ENCODE measurements at places on chromosomes 6 and 20.

- no peak for DNase-seq
These were observed 22.7 kb downstream of the CFAP206 start for GRCh38 chr6:87430499-87430898.

DNA sequence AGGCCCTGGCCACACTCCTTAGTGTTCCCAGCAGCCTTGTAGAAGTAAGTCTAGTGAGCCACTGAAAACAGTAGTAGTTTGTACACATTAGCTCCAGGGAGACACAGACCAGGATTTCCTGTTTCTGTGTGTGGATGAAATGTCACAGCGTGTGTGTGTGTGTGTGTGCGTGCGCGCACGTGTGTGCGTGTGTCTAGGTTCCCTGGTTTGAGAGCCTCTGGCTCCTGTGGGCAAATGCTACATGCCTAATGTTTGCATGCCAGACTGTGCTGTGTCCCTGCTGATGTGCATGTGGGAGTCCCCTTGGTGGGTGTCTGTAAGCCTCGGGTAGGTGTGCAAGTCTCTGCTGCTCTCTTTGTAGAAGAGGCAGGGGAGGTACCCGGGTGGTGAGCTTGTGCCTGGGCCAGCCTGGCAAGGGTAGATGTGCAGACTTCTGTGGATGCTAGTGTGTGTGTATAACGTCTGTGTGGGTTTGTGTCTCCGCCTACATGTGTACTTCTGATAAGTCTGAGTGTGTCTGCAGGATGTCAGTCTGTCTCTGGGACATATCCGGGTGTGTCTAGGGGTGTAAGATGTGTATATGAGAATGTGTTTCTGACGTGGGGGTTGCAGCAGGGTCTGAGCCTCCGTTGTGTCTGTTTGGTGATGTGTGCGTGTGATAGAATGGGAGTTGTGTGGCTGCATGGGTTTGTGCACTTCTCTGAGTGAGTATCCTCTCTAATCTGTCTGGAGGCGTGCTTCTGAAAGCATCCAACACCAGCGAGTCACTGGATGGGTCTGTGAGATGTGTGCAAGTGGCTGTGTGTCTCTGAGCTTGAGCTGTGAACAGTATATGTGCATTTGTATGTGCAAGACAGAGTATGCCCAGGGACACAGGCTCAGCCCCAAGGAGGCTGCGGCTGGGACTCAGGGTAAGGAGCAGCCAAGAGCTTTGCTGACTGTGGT lies 19.0 kb upstream of the TLDC2 start:
- no peak for DNase-seq

GRCh38 chr6:6469074-6469473 lies 119.4 kb upstream of the LY86 start:
- no peak for DNase-seq

GRCh38 chr20:9635750-9636149 lies 121.4 kb downstream of the LAMP5 start:
- DNase-seq = no peak

- DNase-seq = no peak
These were observed 181.6 kb upstream of the RGS17 start for GRCh38 chr6:153312634-153313033.

GRCh38 chr20:17810062-17810631 lies 110.4 kb downstream of the BANF2 start:
- DNase-seq = no peak

DNA sequence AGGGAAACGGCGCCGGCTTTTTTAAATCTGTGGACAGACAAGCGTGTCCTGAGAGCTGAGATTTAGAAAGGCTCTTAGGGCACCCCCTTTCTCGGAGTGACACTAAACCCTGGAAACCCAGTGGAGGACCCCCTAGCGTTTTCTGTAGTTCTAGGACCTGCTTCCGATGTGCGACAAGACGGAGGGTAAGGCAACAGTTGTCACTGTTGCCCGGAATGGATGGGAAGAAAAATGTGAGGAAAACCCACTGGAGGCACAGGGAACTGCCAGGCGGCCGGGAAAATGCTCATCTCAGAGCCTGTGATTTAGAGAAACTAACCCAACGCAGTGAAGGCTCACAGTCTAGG lies 551 bp upstream of the ATP5F1E start:
- no peak for DNase-seq

DNA sequence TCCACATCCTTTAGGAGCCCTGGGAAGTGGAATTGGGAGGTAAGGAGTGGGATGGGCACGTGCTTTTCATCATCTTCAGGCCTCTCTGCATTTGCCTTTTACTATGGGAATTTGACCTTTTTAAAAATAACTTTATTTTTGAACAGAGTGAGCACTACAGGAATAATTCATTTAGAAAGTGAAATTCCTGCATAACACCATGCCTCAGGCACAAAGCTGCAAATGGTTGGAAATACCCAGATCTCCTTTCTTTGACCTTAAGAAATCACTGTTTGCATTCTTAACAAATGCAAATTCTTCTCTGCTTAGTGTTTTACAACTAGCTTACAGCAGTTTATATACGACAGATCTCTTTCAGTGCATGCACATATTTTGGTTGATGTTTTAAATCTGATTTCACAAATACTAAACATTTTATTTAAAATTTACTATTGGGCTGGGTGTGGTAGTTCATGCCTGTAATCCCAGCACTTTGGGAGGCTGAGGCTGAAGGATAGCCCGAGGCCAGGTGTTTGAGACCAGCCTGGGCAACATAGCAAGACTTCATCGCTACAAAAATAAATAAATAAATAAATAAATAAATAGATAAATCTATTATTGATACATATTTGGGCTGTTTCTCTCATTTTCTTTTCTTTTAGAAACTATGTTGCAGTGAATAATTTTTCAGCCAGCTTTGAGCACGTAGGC lies 24.5 kb downstream of the CST8 start:
- no peak for DNase-seq

DNA sequence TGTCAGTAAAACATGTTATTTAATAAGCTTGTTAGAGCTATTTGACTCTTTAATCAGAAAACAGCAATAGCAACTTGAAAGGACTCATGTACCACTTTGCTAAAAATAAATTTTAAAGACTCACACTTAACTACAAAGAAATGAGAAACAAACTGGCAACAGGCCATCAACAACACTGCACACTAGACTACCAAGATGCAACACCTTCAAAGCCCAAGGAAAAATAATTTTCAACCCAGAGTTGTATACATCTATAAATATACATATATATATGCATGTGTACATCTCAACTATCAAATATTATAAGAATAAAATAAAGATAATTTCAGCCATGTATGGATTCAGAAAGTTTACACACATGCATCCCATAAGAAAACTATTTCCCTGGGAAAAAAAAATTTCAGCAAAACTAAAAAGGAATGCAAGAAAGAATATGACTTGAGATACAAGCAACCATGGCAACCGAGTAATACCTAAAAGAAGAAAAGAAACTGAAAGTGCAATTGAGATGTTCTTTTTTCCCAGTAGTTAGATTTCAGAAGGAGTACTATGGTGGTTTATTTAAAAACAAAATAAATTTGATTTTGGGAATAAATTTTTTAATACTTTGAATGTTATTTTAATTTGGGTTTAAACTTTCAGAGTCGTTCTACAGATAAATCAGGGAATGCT lies 303.8 kb downstream of the UBE3D start:
- no peak for DNase-seq

DNA sequence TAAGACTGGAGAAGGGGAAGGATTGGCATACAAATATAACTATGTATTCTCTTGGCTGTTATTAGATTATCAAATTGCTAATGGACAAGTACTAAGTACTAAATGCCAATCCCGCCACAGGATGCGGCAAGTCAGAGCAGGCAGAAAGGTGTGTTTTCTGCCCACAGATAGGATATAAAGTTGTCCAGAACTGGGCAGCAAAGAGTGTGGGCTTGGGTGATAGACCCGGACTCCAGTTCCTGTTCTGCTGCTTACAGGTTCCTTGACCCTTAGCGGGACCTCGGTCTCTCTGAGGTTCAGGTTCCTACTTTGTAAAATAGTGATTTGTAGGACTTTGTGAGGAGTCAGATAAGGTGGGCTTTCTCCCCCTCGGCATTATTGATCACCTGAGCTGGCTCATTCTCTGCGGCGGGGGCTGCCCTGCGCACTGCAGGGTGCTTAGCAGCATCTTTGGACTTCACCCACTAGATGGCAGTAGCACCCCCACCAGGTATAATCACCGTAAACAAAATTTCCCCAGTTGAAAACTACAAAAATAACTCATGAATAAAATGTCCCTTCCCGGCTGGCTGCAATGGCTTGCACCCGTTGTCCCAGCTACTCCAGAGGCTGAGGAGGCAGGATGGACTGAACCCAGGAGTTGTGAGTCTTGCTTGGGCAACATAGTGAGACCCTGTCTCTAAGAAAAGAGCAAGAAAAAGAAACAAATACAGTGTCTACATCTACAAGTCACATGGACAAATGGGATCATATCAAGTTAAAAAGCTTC lies 193.1 kb downstream of the DOK5 start:
- peak; percentile 60 for DNase-seq

DNA sequence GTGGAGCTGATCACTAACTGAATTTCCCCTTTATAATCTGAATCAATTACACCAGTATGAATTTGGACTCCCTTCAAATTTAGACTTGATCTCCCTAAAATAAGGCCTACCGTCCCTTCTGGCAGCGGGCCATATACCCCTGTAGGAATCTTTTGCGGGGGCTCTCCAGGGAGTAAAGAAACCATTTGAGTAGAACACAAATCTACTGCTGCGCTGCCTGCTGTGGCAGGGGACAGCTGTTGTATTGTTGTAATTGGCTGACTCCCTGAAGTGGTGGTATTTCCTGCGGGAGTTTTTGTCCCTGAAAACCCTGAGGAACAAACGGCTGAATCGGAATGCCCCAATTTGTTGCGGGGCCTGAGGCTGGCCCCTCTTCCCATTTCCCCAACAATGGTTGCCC lies 16.0 kb upstream of the PTCRA start:
- DNase-seq = no peak

GRCh38 chr6:44138717-44139350 lies 11.5 kb downstream of the TMEM63B start:
- DNase-seq = no peak

GRCh38 chr20:15596220-15596890 lies 976.9 kb downstream of the KIF16B start:
- DNase-seq = no peak

DNA sequence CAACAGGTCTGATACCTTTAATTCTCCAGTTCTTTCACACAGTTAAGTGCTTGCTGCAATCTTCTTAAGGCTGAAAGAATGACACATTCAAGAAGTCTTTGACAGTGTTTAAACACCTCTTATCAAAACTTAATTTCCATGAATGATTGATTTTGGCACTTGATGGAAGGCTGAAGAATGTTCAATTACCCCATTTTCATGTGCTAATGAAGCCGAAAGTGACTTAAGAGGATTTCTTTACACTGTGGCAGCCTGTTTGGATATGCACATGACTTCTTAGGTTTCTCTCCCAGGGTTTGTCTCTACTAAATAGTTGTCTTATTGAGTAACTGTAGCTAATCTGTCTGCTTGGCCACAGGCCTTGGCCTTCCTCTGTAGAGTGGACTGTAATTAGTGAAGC lies 81.1 kb upstream of the PRDM1 start:
- no peak for DNase-seq

- DNase-seq = no peak
These were observed 6.3 kb upstream of the PPP1R16B start for GRCh38 chr20:38799203-38799602.

DNA sequence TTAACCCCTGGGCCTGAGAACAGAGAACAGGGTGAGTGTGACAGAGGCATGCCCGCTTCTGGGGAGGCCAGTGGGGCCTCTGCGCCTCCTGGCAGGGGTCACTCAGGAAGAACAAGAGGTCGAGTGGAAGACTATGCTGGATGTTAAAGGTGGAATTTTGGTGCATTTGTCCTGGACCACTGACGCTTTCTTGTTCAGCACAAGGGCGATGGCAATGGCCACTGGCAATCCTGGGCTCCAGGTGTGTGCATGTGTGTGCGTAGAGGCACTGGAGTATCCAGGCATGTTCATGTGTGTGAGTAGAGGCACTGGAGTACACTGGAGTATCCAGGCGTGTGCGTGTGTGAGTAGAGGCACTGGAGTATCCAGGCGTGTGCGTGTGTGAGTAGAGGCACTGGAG lies 23.5 kb upstream of the NPBWR2 start:
- no peak for DNase-seq

GRCh38 chr6:106156863-106157262 lies 70.7 kb downstream of the PRDM1 start:
- DNase-seq = no peak

- no peak for DNase-seq
These were observed 109.4 kb downstream of the TBXT start for GRCh38 chr6:166058064-166058739.

GRCh38 chr6:24925661-24926060 lies 10.1 kb downstream of the RIPOR2 start:
- no peak for DNase-seq

- no peak for DNase-seq
These were observed 20.5 kb upstream of the LTV1 start for GRCh38 chr6:143822584-143823024.

DNA sequence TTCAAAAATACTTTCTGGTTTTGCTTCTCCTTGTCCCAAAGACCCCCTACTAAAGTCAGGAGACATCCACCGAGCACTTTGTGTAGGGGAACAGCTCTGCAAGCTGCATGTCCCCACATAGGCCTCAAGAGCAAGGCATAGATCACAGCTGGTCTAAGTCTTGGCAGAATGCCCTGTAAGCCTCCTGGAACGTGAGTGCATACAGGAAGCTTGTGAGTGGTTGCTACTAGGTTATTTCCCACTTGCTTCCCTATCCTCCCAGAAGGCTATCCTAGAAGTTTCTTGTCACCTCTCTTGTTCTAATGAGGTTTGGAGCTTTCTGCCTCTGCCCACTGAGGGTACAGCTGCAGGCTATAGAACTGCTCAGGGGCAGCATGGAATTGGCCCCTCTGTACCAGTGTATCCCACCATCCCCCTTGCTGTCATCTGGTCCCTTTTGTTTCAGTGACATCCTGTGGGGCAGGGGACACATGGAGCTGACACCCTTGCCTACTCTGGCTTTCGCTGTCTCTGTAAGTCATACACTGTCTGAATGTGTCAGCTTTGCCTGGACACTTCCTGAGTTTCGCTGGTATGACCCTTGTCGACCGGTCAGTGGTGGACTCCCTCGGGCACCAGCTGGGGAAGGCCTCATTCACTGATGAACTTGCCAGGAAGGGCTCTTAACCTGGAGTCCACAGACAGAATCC lies 35.6 kb upstream of the KCNK16 start:
- no peak for DNase-seq

GRCh38 chr6:142304241-142304640 lies 2.4 kb downstream of the ADGRG6 start:
- DNase-seq = no peak

DNA sequence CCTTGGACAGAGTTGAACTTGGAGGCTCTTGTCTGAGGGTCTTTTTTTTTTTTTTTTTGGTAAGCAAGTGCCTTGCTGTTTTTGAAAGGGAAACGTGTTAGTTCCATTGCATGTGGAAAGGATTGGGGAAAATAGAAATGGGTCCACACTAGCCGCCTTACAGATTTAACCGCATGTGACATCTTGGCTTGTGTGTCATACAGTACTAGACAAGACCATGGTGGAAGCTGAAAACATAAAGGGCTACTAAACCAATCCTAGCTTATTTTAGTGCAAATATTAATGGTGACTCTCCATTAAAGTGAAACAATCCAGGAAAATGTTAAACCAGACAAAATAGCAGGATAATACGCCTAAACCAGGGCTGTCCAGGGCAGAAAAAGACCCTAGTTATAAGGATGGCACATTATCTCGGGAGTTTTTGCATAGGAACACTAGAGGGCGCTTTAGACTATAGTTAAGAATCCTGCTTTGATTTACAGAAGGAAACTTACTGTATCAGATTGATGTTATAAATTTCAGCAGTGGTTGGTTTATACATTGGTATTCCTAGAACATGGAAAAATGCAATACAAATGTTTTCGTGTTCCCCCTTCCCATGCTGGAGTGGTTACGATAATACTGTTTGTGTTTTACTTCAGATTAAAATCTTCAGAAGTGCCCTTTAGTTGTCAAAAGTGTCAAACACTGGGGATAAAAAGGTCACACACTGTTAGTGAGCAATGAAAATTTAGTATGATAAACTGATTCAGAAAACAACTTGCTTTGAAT lies 59.8 kb upstream of the DEK start:
- no peak for DNase-seq
